Lower leg skin (tissue), 4 donors: ENCODE measurements at places on chromosomes 16 and 17. TPM values are rescaled to one million over a fixed set of nuclear protein-coding genes. Genes with fewer than 3 reads are reported as not detected.
A peak's percentile ranks its signal among the peaks of the same experiment; 100 is the strongest.

- no peak for DNase-seq
Measured at GRCh38 chr16:61555718-61556441, 480.4 kb downstream of the CDH8 start.

DNA sequence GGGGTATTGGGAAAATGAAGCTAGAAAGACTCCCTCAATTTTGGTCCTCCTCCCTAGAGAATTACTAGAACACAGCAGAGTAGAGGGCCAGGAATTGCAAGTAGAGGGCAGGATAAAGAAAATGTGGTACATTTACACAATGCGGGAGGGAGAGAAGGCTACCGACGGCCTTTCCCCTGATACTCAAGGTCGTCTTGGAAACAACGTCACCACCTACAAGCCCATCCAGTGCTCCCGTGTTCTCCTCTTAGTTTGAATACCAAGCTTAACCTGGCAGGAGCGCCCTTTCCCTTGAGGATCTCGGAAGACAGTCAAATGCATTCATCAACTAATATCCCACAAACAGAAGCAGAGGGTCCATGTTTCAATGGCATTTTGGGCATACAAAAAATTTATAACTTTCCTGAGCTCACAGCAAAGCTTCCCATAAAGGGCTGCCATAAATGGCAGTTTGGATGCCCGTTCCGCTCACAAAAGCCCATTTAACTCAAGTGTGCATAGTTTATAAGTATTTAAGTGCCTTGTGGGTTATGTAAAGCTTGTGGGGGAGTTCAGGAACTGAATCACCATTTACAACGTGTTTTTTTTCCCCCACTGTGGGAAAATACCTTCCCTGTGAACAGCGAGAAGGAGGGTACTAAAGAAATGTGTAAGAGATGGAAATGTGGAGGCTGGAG lies 414.6 kb downstream of the SLC39A11 start:
- DNase-seq, result no peak

DNA sequence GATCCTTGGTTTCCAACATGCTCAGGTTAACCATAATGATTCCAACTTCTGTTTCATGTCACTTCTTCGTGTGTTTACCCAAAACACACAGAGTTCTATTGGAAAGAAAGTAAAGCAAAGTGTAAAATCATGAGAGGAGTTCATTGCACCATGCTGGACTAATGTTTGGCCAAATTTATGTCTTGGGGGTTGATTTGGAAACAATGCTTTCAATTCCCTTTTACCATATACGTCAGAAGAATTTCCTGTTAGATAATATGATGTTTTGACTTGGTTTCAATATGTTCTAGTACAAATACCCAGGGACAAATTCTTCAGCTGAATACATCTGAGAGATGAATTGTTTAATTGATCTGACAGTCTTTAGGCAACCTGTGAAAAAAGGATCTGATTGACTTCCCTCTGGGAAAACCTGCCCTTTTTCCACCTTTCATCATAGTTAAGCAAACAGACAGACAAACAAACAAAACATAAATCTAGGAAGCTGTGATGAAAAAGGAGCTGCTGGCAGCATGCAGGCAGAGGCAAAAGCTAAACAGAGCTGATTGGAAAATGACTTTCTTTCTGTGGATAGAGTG lies 26.0 kb upstream of the MPHOSPH6 start:
- no peak for DNase-seq

DNA sequence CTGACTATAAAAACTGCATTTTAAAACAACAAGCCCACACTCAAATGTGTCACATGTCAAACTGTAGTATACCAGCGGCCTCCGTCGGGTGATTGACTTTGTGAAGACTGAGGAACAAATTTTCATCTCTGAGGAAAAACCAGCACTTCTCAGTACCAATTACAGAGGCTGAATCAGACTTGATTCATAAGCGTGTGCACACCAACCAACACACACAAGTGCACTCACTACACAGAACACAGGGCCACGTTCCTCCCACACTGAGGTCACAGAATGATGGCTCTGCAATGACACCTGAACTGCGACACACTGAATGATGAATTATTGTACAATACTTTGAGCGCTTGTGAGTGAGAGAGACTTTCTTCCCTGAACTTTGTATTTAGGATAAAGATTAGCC lies 29.6 kb downstream of the XPO6 start:
- DNase-seq, result no peak

DNA sequence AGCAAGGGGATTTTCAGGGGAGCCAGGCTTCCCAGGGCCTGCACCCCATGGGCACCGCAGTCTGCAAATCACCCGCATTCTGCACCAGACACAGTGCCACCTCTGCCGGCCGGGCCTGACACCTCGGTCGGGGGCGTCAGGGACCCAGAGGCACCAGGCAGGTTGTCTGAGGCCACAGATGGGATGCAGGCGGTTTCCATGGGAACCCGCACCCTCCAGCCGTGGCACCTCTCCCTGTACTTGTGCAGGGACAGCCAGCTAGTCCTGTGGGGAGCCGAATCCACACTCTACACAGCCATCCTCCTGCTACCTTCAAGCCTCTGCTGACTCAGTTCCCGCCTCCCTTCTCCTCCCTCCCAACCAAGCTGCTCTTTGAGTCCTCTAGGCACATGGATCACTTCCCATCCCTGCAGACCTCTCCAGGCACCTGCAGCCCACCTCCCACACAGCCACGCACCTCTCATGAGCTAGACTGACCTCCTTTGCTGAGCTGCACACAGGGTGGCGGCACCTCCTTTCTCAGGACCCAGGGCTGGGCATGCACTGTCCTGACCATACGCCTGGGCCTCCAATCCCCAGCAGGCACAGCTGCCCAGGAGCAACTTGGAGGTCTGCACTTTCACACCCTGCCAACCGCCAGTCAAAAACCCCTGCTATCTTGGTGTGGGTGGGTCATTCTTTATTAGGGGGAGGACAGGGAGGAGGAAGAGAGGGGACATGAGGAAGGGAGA lies 119.5 kb downstream of the C16orf78 start:
- peak; percentile 82 for DNase-seq

The ZNF652 gene
- total RNA-seq, result 87.7 TPM
